CD4-positive, alpha-beta T cell (primary cell): ENCODE measurements at places on chromosomes 13 and 19.
A peak's percentile ranks its signal among the peaks of the same experiment; 100 is the strongest.

- no peak for DNase-seq
These were observed 14.3 kb upstream of the ILF3 start for GRCh38 chr19:10639836-10640235.

GRCh38 chr13:49746111-49746510 is 46.4 kb downstream of the KPNA3 start:
- no peak for DNase-seq

DNA sequence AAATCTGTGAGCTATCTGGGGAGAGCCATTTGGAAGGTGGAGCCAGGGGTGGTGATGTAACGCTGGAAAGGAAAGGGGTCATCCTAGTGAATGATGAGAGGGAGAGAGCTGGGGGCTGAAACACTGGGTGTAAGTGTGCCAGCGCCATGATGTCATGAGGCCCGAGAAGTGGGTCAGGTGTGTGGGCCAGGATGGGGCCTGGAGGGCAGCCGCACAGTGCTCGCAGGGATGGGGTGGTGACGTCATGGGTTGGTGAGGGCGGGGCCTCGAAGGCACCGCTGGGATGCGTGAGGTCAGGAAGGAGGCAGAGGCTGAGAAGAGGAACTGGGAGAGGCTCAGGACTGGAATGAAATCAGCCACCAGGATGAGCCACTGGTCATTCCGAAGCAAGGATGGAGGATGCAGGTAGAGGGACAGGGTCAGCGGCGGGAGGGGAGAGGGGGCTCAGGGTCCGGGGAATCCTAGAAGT is 4.4 kb downstream of the CCDC61 start:
- peak; percentile 60 for DNase-seq

GRCh38 chr19:10899151-10899653 is 27.8 kb downstream of the CARM1 start:
- no peak for DNase-seq

DNA sequence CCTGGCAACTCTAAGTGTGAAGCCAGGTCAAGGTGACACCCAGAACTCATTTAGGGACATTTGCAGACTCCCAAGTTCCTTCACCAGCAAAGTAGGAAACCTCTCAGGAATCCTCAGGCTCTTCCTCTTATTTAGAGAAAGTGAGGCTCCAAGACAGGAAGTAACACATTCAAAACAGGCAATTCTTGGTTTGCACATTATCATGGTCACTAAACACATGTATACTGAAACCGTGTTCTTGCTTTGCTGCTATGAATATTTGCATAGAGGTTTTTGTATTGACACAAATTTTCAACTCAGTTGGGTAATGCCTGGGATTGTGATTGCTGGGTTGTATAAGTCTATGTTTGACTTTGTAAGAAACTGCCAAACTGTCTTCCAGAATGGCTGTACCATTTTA is 13.2 kb upstream of the URI1 start:
- no peak for DNase-seq

GRCh38 chr13:106078191-106078590 is 457.3 kb downstream of the EFNB2 start:
- DNase-seq = no peak

DNA sequence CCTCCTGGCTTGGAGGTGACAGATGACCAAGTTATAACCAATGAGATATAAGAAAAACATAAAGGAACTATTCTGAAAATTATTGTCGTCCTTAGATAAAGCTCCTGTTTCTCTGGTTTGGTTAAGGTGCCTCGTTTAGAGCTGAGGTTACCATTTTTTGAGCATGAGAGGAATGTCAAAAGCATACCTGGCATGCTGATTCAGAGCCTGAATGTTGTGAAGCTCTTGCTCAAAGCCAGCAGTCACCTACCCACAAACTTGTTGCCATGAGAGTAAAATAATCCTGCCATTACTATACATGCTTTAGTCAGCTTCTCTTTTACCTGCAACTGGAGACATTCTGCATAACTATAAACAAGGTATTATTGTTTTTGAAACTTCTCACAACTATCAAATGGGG is 1116.2 kb downstream of the DIAPH3 start:
- no peak for DNase-seq

GRCh38 chr13:111662451-111662850 is 342.0 kb downstream of the TEX29 start:
- DNase-seq = no peak

- no peak for DNase-seq
These were observed 182.1 kb upstream of the TSHZ3 start for GRCh38 chr19:31531326-31531725.

GRCh38 chr13:91045351-91046034 is 302.0 kb upstream of the MIR17HG start:
- no peak for DNase-seq

- DNase-seq = peak; percentile 22
These were observed 68.5 kb downstream of the TEX29 start for GRCh38 chr13:111388851-111389500.

GRCh38 chr13:28716511-28716910 is 2.3 kb downstream of the SLC46A3 start:
- no peak for DNase-seq

- no peak for DNase-seq
These were observed 61.9 kb downstream of the WASF3 start for GRCh38 chr13:26619358-26619757.

- DNase-seq = no peak
These were observed 108.7 kb downstream of the SHISA2 start for GRCh38 chr13:25943081-25943480.

DNA sequence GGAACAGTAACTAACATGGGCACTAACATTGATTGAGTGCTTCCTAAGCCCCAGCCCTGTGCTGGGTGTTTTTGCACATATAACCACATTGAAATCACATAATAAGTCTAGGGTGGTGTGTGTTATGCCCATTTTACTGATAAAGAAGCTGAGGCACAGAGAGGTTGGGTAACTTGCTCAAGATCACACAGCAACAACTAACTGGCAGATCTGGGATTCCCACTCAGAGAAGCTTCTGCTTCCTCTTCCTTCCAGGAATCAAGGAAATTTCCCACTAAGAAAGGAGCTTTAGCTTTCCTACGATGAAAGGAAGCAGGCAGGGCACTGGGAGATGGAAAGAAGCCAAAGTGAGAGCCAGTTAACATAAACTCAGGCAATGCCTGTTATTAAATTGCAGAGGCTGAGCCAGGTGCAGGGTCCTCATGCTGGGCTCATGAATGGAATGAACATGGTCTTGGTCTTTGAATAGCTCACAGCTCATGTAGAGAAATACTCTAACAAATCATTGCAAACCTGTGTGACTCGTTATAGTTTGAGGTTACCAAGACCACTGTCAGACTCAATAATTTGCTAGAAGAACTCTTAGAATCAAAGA is 10.1 kb downstream of the SSC5D start:
- no peak for DNase-seq

DNA sequence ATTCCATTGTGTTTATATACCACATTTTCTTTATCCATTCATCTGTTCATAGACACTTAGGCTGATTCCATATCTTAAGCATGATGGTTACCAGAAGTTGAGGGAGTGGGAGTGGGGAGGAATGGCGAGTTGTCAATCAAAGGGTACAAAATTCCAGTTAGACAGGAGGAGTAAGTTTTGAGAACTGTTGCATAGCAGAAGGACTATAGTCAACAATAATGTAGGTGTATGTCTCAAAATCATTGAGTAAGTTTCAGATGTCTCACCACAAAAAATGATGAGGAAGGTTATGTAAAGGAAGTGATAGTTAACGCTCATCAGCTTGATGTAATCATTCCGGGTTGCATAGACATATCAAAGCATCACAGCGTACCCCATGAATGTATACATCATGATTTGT is 4.6 kb upstream of the UBL3 start:
- no peak for DNase-seq

DNA sequence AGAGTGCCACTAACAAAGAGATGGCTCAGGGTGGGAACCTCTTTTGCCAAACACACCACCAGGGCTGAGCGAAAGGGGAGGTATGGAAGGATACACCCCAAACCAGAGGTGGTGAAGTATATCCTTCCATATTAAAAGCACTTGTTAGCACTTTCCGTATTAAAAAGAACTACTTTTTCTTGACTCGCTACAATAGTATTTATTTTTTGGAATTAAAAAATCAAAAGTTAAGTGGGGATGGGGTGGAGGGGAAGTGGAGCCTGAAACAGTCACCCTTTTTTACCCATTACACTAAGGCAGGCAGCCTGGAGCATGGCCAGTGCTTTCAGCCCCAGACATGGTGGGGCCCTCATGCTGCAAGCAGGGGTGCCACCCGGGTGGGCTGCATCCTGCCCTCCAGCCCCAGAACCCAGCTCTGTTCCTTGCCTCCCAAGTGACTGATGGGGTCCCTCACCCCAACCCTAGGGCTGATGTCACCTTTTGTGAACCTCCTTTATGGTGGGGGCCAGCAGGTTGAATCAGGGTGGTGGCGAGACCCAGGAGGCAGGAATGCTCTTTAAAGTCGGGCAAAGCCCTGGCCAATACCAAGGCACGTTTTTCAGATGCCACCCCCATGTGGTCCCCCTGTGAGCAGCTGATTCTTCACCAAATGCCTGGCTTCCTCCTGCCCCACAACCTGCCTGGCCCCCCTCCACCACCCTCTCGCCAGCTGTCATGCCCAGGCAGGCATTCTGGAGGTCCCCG is 31.0 kb downstream of the LYL1 start:
- no peak for DNase-seq

- DNase-seq = no peak
These were observed 9.4 kb downstream of the SLC25A23 start for GRCh38 chr19:6450166-6450565.

- no peak for DNase-seq
These were observed 1.8 kb upstream of the CTXN1 start for GRCh38 chr19:7927605-7928333.

DNA sequence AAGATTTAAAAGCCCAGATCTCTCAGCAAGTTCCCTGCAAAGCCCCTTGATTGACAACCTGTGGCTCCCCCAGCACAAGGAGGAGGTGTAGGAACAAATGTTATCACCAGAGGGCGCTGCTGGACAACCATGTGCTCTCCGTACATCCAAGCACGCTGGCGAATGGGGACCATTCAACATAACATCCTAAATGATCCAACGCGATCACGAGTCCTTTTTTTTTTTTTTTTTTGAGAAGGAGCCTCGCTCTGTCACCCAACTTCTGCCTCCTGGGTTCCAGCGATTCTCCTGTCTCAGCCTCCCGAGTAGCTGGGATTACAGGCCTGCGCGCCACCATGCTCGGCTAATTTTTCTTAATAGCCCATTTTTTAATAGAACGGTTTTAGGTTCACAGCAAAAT is 52.0 kb downstream of the NWD1 start:
- DNase-seq = peak; percentile 78

DNA sequence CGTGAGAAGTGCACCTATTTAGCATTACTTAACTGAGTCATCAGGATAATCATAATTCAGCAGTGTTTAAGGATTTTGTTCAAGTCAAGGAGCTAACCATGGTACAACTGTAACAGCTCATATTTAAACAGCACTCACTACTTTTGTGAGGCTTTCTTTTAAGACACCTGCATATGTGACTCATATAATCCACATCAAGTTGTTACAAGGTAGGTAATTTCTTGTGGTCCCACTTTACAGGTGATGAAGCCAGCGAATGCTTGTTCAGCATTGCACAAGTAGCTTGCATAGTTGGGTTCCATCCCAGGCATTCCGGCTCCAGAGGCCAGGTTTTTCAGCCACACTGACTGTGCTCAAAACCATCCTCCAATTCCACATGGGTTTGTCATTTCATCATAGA is 569.2 kb downstream of the MYO16 start:
- no peak for DNase-seq

DNA sequence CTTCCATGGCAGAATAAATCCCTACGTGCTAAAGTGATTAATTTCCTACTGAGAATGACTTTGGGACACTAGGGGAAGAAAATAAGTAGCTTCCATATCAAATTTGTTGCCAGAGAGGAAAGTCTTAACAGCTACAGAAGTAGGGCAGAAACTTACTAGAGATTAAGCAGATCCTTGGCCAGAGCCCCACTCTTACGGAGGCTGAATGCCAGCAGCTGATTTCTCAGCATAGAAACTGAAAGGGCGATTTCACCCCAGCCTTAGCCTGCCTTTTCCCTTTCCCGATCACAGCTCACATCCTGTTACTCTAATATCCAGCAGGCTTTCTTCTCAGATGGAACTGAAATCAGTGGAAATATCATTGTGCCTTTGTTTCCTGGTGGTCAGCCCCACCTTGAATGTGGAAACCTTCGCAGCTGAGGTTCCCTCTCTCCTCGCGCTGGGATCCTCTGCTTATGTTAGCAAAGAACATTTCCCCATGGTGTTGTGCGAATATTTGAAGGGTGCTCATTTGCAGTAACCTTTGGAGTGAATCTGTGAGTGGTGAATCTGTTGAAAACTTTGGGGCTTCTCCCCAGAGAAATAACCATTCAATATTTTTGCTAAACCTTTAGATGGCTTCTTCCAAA is 8.4 kb downstream of the FAM124A start:
- DNase-seq = no peak

DNA sequence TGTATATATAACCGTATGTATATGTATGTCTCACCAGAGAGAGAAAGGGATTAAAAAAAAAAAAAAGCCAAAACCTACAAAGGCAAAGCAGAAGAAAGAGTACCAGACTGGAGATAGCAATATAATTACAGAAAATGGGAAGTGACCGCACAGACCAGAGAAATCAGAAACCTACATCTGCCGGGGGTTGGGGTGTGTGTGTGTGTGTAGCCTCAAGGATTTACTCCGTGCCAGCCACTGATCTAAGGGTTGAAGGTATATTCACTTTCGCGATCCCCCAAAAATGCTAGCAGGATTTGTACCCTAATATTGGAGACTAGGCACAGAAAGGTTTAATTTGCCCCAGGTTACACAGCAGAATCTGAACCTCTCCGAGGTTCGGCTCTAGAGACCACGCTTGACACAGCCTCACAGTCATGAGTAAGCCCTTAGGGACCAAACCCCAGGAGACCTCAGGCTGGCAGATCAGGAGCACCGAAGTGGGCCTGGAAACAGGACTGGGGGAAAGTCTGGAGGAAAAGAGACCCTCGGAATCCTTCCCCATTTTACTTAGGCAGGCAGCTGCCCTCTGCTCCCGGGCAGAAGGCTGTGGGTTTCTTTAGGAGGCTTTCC is 14.8 kb downstream of the ARL11 start:
- no peak for DNase-seq

GRCh38 chr13:71291842-71292146 is 575.2 kb downstream of the DACH1 start:
- no peak for DNase-seq

DNA sequence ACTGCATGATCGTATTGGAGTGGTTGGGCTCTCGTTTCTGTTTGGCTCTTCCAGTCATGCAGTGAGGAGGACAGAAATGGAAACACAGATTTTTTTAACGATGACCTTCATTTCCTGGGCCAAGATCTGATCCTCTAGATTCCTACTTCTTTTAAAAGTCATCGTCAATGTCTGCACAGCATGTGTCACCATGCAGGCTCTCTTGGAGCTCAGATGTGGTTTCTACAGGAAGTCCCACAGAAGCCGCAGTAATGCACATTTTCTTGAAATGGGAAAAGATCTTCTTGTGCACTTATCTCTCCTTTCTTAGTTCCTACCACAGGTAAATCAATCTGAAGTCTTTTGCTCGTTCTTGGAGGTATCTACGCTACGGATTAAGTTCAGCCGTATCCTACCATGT is 626.9 kb downstream of the EFNB2 start:
- DNase-seq = peak; percentile 23
